ENCODE measurements at places on chromosomes 13 and 19.

GRCh38 chr19:15243236-15243957 lies 11.1 kb upstream of the EPHX3 start:
- no peak for DNase-seq

DNA sequence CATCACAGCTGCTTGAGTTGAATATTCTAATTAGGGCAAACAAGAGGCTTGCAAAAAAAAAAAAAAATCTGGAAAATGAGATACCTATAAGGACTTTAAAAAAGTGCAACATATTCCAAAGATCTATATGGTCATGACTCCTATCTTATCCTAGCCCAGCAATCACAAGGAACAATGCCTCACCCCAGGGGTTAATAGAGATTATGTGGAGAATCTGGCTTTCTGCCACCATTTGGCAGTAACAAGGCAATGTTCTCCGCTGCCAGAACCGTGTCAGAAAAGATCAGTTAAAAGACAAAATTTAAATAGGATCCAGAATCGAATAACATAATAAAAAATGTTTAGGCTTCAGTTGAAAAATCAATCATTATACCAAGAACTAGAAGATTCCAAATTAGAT lies 1643.2 kb upstream of the PRR20A start:
- no peak for DNase-seq

GRCh38 chr19:33093420-33094210 lies 12.6 kb downstream of the GPATCH1 start:
- no peak for DNase-seq

DNA sequence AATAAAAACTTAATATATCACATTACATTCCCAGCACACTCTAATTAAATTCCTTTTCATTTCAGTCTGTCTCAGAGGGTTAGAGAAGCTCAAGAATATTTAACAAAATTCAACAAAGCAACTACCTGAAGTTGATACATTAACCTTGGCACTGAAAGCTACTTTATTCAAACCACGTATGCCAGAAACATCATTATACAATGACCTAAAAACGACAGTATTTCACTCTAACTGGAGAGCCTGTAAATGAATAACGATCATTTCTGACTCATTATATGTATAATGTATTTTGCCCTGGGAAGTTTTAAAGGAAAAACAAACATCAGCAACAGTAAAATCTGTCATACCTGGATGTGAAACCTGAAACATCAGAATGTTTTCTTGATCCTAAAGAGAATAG lies 270.1 kb downstream of the SLITRK5 start:
- no peak for DNase-seq

DNA sequence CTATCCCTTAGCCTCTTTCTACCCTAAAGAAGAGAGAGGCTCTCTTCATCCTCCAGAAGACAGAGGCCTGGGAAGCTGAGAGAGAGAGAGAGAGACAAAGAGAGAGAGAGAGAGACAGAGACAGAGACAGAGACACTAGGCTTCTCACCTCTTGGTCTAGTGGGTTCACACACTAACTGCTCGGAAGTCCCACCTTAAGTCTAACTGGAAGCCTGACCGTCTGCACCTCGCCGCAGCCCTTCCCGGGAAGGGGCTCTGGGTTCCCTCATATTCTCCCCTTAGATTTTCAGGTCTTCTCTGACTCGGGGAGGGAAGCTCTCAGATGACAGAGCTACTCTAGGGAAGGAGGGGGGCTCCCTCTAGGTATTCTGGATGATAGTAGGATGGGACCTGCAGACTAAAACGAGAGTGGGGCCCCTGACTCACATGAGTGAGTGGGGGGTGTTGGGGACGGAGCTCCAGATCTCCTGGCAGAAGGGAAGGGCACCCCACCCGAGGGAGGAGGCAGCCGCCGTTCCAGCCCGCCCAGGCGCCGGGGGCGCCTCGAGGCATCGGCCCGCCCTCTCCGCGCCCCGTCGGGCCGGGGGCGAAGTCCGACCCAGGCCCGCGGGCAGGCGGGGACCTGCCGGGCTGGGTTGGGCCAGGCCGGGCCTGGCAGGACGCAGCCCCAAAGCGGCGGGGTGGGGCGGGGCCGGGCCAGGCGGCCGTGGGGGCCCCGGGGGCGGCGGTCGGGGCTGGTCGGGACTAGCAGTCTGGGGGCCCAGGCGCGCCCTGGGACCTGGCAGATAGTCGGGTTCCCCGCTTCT lies 2.0 kb upstream of the JUNB start:
- DNase-seq: no peak

- no peak for DNase-seq
Measured at GRCh38 chr13:101305981-101306411, 110.3 kb downstream of the NALCN start.

GRCh38 chr13:71252184-71252704 lies 614.8 kb downstream of the DACH1 start:
- DNase-seq: no peak

DNA sequence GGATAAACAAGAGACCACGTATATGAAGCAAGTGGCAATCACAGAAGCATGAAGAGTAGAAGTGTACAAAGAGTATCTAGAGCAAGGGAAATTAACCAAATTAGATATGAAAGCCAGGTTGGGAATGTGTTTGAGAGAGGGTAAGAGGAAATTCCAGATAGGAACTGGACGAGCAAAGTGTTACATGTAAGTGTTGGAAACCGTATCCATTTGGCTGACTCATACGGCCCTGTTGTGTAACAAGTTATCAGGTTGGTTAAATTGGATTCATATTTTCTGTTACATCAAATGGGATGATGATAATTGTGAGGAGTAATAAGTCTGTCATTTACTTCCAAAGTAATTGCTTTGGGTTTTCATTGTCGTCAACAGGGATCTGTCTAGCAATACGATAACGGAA lies 46.7 kb downstream of the RXFP2 start:
- DNase-seq: no peak

- DNase-seq: no peak
Measured at GRCh38 chr19:15432018-15432494, 13.3 kb upstream of the AKAP8L start.

- no peak for DNase-seq
Measured at GRCh38 chr13:79501538-79502232, 20.7 kb downstream of the NDFIP2 start.

GRCh38 chr19:31146015-31146414 lies 203.2 kb downstream of the TSHZ3 start:
- peak; percentile 50 for DNase-seq

DNA sequence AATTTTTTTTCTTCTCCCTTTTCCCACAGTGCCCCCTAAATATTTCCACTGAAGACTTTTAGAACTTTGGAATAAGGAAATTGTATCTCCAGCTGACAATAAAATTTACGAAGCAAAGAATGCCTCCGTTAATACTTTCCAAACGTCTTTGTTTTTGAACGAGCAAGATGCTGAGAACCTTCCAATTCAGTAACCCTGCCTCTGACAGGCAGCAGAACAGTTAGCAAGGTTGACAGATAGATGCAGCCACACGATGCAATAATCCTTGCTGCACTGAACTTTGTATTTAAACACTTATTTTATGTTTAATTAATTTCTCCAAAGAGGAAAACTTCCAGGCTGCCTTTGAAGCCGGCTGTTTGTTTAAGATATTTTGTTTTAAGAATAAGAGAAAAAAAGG lies 71.8 kb upstream of the TSHZ3 start:
- DNase-seq: no peak

GRCh38 chr19:39516270-39516669 lies 1.3 kb downstream of the SELENOV start:
- DNase-seq: no peak

- DNase-seq: no peak
Measured at GRCh38 chr19:4980838-4981680, 12.1 kb downstream of the KDM4B start.

GRCh38 chr13:48709213-48709612 lies 55.5 kb downstream of the CYSLTR2 start:
- DNase-seq: no peak

GRCh38 chr13:44629465-44630183 lies 53.5 kb upstream of the TSC22D1 start:
- DNase-seq: no peak

- DNase-seq: no peak
Measured at GRCh38 chr13:98060282-98060681, 82.6 kb upstream of the FARP1 start.

- no peak for DNase-seq
Measured at GRCh38 chr19:3966051-3967017, 4.6 kb downstream of the DAPK3 start.

GRCh38 chr19:46294494-46294893 lies 2.3 kb upstream of the HIF3A start:
- DNase-seq: no peak

- no peak for DNase-seq
Measured at GRCh38 chr19:7191946-7192691, 102.1 kb downstream of the INSR start.

DNA sequence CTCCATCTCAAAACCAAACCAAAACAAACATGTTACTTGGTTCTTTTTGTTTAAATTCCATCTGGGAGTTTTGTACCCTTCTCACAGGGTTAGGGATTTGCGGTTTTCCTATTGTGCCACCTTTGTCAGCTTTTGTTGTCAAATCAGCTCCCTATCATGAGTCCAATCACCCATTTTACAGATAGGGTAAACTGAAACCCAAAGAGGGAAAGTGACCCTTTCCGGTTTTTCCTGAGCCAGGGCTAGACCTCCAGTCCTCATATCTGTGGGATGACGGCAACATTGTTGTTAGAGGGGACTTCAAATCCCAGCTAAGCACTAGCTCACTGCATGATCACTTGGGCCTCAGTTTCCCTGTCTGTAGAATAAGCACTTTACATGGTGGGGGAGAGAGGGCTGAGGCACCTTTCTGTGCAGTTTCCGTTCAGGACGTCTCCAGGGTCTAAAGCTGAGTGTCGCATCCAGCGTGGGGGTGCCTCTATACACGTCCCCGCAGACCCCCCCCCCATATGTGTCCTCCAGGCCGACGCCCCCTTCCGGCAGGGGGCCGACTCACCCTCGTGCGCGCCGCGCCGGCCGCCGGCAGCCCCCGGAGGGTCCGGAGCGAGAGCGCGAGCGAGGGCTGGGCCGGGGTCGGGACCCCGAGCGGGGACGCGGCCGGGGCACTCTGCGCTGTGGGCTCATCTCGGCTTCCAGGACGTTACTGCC lies 3.9 kb downstream of the CCDC194 start:
- no peak for DNase-seq

- no peak for DNase-seq
Measured at GRCh38 chr19:31675193-31675913, 326.1 kb upstream of the TSHZ3 start.

- DNase-seq: no peak
Measured at GRCh38 chr13:74206855-74207254, 72.7 kb upstream of the KLF12 start.

DNA sequence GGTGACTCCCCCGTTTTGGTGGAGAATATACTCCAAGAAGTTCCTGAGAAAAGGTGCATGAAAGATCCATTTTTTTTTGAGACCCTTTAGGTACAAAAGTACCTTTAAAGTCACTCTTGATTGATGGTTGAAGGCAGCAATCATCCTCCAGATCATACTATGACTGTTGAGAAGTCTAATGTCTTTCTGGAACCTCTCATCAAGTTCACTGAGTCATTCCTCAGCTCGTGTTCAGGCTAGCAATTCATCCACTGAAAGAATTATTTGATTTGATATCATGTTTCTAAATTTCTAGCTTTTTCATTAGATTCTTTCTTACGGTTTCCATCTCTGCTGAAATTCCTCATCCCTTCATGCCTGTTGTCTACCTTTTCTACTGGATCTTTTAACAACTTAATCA lies 65.1 kb upstream of the GJB6 start:
- no peak for DNase-seq

DNA sequence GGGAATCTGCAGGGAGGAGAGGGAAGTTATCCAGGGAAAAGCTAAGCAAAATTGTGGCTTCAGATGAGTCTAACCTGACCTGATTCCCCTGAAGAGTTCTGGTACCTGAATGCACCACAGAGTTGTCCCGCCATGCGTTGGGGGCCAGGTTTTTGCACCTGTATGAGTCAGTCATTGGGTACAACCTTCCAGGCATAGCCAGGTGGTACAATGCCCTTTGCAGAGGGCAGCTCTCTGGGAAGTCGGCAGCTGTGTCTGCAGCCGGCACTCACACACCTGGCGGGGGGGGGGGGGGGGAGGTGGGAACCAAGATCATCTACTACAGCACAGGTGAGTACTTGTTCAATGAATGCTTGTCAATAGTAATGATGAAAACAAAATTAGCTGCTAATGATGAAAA lies 52.5 kb upstream of the GTF3A start:
- no peak for DNase-seq

DNA sequence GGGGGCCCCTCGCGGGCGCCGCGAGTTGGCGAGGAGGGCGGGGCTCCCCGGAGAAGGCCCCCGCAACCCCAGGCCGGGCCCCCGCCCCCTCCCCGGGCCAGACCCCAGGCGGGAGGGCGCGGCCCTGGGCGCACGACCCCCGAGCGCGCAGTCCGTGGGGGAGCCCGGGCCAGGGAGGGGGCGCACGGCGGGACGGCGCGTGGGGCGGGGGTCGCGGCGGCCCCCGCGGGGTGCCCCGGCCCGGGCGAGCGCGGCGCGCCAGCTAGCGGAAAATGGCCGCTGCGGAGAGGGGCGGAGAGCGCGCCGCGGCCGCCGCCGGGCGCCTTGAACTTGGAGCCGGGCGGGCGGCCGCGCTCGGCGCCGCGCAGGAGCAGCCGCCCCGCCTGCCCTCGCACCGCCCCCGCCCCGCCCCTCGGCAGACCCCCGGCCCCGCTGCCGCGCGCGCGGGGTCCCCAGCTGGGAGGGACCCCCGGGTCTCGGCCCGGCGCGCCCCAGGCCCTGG lies 6.4 kb upstream of the NFIC start:
- DNase-seq: peak; percentile 59

GRCh38 chr19:2374808-2375207 lies 14.7 kb downstream of the TMPRSS9 start:
- DNase-seq: no peak

- no peak for DNase-seq
Measured at GRCh38 chr13:72805676-72806346, 23.9 kb downstream of the PIBF1 start.

- no peak for DNase-seq
Measured at GRCh38 chr19:44762038-44762437, 13.5 kb downstream of the BCL3 start.

DNA sequence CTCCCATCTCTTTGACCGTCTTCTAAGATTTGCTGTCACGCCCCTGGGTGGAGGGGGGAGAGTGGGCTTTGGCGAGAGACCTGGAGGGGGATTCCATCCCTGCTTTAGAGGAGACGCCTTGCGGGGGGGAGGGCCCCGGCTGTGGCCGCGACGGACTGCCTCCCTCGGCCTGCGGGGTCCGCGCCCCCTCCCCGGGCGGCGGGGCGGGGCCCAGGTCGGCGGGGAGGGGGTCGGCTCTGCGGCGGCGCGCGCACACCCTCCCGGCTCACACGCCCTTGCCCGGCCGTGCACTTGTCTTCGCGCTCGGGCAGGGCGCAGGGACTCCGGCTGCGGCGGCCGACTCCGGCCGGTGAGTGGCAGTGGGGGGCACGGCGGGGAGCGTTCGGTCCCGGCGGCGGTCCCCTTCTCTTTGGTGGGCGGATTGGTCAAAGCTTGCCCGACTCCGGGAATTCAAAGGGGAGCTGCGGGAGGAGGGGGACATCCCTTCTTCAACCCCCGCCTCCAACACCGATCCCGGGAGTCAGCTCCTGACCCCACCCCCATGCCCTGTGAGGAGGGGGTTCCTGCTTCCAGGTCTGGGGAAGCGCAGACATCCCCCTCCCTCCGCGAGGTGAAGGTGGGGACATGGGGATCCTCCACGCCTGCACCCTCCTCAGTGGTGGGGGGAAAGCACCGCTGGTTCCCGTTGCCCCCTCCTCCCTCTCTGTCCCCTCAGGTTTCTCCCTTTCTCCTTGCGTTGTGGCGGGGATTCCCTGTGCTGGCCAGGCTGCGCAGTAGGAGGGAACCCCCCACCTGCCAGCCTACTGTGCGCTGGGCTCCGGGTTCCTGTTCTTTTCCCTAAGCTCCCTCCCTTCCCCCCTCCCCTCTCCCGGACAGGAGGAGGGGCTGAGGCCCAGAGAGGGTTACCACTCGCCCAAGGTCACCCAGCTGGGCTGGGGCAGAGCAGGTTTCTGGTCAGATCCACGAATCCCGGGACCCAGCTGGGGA lies 14.6 kb upstream of the KCNN1 start:
- DNase-seq: peak; percentile 57

All from brain (organoid and tissue), 16 donors.